ENCODE measurements at places on chromosomes 6 and 20.

GRCh38 chr6:112205427-112206109 lies 48.8 kb downstream of the LAMA4 start:
- DNase-seq: no peak

DNA sequence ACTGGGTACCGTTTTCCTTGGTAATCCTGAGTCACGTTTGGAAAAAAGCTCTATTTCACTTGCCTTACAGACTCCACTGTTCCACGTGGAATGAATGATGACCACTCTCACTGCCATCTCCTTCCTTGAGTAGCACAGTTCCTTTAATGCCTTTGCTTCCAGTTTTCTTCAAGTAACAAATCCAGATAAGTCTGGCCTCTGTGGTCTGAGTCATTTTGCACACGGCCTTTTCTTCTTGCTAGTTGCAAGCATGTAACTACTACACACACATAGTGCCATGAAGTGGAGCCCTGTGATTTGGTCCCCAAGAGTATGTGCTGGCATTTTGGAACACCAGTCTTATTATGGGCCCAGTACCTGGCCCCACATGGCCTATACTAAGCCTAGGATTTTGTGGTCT lies 182.8 kb downstream of the SASH1 start:
- no peak for DNase-seq

- DNase-seq: no peak
Observed at GRCh38 chr20:13995841-13996240, 525 bp downstream of the MACROD2 start.

GRCh38 chr20:45212836-45213235 lies 6.0 kb downstream of the SEMG1 start:
- no peak for DNase-seq

- DNase-seq: no peak
Observed at GRCh38 chr20:50320901-50321796, 130.5 kb downstream of the CEBPB start.

GRCh38 chr20:57435105-57435497 lies 43.9 kb downstream of the RBM38 start:
- no peak for DNase-seq

- no peak for DNase-seq
Observed at GRCh38 chr6:16544521-16544920, 216.7 kb downstream of the ATXN1 start.

- no peak for DNase-seq
Observed at GRCh38 chr20:16078172-16078898, 494.9 kb downstream of the KIF16B start.

- no peak for DNase-seq
Observed at GRCh38 chr6:106444777-106445507, 84.4 kb downstream of the CRYBG1 start.

- DNase-seq: no peak
Observed at GRCh38 chr6:81863123-81863522, 110.6 kb upstream of the TENT5A start.

DNA sequence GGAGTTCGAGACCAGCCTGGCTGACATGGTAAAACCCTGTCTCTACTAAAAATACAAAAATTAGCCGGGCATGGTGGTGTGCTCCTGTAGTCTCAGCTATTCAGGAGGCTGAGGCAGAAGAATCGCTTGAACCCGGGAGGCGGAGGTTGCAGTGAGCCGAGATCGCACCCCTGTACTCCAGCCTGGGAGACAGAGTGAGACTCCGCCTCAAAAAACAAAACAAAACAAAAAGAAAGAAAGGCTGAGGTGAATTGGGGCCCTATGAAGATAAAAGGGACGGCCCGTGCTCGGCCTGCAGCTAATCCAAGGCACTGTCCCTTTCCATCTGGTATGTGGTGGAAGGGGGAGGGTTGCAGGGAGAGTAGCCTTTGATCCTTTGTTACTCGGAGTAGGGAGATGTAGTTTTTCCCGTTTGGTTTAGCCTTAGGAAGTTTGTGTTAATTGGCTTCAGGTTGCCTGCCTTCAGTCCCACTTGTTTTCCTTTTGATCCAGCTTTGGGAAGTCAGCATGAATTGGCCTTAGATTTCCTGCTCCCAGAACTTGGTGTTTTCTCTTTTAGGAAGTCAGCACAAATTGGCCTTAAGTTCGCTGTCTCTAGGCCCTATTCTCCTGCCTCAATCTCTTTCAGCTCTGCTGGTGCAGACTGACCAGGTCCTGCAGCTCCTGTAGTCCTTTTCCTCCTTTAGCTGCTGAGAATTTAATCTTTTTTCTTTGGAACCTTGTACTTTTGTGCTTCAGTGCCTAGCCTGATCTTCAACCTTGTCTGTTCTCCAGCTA lies 36.1 kb upstream of the PAQR8 start:
- DNase-seq: no peak

DNA sequence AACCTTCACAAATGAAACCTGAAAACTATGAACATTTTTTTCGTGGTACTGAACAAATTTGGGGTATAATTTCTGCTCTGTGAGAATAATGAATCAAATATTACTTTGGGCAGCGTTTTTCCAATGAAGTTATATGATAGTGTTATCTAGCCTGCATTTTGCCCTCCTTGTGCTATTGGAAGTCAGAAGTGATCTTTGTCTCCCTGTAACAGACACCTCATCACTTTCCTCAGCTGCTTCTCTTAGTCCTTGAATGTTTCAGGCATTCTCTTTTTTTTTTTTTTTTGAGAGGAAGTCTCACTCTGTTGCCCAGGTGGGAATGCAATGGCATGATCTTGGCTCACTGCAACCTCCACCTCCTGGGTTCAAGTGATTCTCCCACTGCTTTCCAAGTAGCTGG lies 10.2 kb downstream of the DDX27 start:
- DNase-seq: no peak

- no peak for DNase-seq
Observed at GRCh38 chr6:13288481-13288880, 39.9 kb downstream of the TBC1D7 start.

DNA sequence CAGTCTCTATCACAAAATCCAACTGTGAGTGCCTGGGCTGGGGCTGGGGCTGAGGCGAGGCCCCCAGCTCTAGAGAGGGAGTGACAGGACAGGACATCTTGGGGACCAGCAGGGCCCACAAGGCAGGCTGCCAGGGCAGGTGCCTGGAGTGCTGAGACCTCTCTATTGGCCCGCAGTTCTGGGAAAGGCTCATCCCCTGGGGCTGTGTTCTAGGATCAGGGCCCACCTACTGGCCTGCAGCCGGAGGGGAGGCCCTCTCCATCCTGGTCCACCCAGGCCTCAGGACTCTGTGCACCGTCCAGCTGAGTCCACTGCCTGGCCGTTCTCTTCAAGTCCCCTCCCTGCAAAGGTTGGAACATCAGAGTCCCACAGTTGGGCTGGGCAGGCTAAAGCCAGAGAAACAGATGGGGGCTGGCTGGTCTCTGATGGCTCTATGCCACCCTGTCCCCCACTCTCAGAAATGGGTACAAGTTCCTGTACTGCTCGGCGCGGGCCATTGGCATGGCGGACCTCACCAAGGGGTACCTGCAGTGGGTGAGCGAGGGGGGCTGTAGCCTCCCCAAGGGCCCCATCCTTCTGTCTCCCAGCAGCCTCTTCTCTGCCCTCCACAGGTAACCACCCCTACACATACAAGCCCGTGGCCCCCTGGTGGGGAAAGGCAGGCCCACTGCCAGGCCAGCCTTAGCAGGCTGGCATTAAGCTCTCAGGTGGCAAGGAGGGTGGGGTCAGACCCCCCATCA lies 9.0 kb downstream of the EMILIN3 start:
- no peak for DNase-seq

GRCh38 chr20:59141818-59142581 lies 21.6 kb upstream of the ZNF831 start:
- DNase-seq: no peak

DNA sequence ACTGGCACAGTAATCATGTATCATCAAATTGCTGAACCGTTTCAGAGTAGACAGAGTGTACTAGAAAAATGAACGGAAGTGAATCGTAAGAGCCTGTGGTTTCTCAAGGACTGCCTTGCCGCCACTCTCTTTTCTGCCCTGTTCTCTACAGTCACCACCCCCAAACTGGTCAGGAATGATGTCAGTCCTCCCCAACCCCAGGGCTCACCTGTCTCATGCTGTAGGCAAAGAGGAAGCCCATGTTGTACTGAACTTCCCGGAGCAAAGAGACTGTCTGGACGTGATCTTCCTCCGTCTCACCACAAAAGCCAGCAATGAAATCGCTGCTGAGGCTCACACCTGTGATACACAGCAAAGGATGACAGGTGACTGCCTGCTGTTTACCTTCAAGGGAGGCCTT lies 31.0 kb downstream of the CDK5RAP1 start:
- DNase-seq: peak; percentile 67

DNA sequence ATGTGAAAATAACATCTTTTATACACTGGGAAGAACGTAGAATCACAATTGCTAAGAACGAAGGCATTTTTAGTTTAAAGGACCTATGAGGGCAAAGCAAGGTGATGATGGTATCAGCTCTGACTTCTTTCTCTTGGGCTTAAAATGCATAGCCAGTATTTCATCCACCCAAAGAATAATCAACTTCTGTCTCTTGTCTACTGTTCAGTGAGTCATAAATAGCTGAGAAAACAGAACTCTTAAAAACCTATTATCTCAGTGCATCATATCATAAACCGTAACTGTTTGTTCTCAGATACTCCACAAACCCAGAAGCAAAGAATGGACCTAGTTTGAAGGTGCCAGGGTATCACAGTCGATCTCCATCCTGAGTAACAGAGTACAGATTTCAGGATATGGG lies 5.2 kb downstream of the PHF10 start:
- DNase-seq: no peak

DNA sequence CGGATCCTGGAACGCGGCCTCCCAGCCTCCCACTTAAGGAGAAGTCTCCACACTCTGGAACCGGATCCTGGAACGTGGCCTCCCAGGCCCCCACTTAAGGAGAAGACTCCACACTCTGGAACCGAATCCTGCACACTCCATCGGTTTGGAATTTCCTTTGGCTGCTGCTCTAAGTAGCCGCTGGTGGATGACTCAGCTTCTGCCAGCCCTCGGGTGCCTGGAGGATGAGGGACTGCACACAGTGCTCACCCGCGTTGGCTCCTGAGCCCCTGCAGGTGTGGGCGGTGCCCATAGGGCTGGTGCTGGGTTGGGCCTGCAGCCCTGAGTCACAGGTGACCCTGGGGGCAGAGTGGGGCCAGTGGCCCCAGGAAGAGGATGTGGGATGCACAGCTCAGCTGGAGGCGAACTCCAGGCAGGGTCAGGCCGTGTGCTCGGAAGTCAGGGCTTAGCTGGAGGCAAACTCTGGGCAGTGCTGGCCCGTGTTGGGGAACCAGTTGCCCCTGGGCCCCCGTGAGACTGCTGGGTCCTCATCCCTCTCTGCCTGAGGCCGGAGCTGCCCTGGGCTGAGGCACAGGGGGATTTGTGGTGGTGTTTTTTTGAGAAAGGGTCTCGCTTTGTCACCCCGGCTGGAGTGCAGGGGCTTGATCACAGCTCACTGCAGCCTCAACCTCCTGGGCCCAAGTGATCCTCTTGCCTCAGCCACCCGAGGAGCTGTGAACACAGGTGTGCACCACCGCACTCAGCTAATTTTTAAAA lies 13.9 kb upstream of the TNFRSF6B start:
- no peak for DNase-seq
